ENCODE measurements at places on chromosomes 4 and X.

DNA sequence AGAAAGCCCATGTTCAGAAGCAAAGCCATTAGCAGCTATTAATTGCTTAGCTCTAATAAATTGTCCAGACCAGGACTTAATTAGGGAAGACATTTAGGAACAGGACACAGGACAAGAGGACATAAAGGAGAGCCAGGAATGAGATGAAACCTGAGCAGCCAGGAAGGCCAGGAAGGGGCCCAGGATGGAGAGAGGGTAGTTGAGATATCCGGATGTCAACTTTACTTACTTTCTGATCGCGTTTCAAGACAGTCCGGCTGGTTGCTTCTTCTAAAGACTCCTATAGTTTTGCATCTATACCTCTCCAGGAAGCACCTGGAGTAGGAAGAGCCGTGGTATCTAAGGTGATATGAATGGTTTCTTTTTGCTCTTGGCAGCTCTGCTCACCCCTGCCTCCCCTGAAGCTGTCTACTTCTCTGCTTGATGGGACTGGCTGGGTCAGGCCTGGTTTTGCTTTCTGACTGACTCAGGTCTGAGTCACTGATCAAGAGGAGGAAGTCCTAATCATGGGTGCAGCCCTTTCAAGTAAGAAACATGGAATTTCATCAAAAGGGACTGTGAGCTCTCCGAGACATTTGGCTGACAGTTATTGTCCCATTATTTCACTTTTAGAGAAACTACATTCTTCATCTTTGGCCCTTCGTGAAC is 733.3 kb downstream of the RPA4 start:
- DNase-seq = no peak

DNA sequence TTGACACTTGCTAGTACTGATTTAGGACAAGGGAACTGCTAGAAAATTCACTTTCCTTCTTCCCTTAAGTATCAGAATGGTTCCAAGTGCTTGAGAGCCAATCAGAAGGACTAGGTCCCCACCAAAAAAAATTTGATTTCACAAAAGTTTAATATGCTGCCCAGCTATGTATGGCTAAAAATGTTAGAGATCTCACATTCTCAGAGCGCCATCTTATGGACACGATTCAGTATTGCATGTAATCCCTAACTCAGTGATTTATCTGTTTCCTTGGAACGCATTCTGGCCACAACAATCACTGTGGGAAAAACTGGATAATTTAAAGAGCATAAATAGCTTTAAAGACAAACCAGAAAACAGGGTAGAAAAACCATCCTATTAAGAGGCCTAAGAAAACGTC is 255.1 kb upstream of the GPC4 start:
- DNase-seq = no peak

DNA sequence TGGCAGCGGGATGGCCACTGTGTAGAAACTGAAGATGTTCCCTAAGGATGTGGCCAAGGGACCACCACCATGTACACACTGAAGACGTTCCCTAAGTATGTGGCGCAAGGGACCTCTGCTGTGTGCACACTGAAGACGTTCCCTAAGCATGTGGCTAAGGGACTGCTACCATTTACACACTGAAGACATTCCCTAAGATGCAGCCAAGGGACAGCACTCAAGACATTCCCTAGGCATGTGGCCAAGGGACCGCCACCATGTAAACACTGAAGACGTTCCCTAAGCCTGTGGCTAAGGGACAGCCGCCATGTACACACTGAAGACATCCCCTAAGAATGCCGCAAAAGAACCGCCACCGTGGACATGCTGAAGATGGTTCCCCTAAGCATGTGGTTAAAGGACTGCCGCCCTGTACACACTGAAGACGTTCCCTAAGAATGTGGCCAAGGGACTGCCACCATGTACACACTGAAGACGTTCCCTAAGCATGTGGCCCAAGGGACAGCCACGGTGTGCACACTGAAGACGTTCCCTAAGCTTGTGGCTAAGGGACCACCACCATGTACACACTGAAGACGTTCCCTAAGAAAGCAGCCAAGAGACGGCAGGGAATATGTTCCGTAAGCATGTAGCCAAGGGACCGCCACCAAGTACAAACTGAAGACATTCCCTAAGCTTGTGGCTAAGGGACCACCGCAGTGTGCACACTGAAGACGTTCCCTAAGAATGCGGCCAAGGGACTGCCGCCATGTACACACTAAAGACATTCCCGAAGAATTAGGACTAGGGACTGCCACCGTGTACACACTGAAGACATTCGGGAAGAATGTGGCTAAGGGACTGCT is 43.3 kb downstream of the DHRSX start:
- DNase-seq = no peak

DNA sequence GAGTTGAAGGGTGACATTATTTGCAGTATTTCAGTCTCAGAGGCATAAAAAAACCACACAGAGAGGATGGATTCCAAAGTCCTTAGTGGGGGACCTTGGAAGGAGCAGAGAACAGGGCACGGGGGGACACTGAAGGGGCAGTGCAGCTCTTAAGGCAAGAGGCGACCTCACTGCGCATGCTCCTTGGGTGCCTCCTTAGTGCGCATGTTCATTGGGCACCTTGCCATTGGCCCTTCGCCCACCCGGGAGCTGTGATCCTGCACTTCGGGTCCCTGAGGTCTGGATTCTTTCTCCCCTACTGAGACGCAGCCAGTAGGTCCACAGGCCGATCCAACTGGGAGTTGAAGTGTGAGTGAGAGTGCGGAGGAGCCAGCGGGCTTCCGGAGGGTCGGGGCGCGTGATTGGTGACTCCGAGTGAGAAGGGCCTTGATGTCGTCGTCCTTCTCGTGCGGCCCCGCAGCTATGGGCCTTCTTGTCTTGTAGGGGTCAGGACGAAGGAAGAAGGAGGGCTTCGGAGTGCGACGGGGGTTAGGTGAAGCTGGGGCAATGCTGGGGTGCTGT is at the start of gene XAGE5:
Gene XAGE5, plus strand, starts transcription at position 223 of the 561 bp plus-strand sequence. CDS start 1,280 bp downstream, outside the sequence.
- DNase-seq = no peak

- DNase-seq = no peak
Observed at GRCh38 chrX:71618303-71618721, at the start of gene CXCR3. Gene CXCR3, minus strand, starts transcription at chrX:71618511. Its CDS starts 62 bp downstream, at chrX:71618449.

DNA sequence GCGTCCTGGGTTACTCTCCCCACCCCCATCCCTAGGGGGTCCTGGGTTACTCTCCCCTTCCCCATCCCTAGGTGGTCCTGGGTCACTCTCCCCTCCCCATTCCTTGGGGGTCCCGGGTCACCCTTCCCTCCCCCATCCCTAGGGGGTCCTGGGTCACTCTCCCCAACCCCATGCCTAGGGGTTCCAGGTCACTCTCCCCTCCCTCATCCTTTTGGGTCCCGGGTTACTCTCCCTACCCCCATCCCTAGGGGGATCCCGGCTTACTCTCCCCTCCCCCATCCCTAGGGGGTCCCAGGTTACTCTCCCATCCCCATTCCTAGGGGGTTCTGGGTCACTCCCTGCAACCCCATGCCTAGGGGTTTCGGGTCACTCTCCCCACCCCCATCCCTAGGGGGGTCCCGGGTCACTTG is 1.5 kb downstream of the ASMTL start:
- DNase-seq = no peak

GRCh38 chr4:646460-646859 is 21.1 kb downstream of the PDE6B start:
- DNase-seq = no peak

DNA sequence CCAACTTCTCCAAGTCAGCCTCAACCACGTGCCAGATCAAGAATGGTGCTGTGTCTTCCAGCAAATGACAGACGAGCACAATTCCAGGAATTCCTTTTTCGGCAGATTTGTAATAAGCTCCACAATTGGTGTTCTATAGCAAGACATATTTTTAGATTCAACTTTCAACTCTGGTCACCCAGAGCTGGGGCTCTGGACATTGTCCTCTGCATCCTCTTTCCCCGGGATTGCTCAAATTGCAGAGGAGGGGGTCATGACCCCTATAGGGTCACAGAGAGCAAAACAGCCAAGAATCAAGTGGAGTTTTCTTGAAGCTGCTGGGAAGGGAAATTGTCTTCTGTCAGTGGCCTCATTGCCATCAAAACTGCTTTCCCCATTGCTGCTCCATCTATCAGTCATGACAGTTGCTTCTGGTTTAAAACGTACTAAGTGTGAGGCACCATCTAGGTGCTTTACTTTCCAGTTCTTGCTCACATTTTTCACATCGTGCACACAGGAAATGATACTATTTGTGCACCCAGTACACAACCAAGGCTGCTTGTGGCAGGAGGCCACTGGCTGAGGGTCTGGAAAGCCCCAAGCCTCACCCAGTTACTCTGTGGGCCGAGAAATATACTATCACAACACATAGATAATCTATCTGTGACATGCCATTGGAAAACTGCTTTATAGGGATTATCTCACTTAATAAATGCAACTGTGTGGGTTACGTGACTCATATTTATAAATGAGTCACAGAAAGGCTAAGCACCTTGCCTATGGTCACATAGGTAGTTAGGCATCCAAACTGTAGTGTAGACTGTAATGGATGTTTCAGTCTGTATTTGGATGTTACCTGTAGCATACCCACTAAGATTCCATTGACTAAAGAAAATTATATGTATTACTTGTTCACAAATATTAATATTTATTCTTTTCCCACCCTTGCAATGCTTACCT is 91.7 kb upstream of the PHOX2B start:
- no peak for DNase-seq

DNA sequence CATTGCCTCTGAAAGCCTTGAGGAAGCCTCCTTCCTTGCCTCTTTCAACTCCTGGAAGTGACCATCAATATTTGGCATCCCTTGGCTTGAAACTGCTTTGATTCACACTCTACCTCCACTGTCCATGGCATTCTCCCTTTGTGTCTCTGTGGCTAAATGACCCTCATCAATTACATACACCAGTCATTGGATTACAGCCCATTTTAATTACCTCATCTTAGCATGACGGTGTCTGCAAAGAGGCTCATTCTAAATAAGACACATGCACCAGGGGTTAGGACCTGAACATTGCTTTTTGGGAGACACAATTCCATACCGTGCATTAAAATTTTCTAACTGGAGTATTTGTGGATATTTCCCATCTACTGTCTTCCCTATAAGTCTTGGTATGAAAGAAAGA is 60.7 kb upstream of the FAM9A start:
- DNase-seq = no peak

GRCh38 chr4:155705664-155706063 is 39.0 kb downstream of the GUCY1A1 start:
- no peak for DNase-seq

GRCh38 chr4:85697854-85698253 is 222.9 kb downstream of the ARHGAP24 start:
- no peak for DNase-seq

Measured in activated CD4-positive, CD25-positive, alpha-beta regulatory T cell (primary cell).